ENCODE measurements at places on chromosomes 7 and 10.
A peak's percentile ranks its signal among the peaks of the same experiment; 100 is the strongest.

- DNase-seq: no peak
Observed at GRCh38 chr10:69327463-69328379, 49.4 kb downstream of the HK1 start.

GRCh38 chr7:43906331-43907010 lies at the start of gene URGCP:
Gene URGCP, minus strand, starts transcription at chr7:43906596. Its CDS starts 21 bp downstream, at chr7:43906575.
- DNase-seq: peak; percentile 64

GRCh38 chr10:99143011-99143410 lies 92.6 kb downstream of the HPSE2 start:
- DNase-seq: no peak

GRCh38 chr7:158563051-158563450 lies 24.6 kb downstream of the PTPRN2 start:
- no peak for DNase-seq

DNA sequence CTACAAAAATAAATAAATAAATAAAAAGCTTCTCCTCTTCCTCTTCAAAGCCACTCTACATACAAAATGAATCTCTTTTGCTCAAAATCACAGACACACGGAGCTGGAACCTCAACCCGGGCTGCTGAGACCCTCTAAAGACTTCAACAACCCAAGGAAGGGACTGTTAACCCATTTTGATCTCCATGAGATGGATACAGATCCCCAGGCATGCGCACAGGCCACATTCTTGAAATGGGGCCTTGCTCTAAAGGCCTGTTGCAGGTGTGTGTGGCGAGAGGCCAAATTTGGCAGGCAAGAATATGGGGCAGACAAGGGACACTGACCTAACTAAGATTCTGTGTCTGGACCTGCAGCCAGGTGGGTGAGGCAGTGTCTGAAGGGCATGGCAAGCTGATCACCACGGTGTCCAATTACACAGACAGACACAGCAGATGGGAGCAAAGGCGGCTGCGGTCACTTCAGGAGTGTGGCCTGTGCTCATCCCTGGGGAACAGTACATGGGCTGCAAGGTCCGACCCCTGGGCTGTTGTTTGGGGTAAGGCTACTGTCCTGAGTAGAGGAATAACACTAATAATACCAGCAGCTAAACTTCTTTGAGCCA lies 219.8 kb downstream of the HECW1 start:
- DNase-seq: no peak

DNA sequence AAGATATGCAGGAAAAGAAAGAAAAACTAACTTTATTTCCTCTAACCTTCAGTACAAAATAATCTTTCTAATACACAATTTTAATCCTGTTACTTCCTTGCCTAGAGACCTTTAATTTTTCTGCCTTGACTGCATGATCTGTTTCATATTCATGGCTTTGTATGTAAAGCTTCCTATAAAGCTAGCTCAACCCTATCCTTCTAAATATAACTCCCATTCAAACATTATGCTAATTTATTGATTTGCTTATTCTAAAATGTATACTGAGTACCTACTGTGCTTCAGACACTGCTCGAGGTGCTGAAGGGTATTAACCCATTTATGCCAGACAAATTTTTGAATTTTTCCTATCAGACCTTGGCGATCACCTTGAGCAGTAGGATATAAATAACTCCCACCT lies 47.6 kb downstream of the SEMA3C start:
- no peak for DNase-seq

- peak; percentile 51 for DNase-seq
Observed at GRCh38 chr7:43758822-43759683, 573 bp downstream of the BLVRA start.

DNA sequence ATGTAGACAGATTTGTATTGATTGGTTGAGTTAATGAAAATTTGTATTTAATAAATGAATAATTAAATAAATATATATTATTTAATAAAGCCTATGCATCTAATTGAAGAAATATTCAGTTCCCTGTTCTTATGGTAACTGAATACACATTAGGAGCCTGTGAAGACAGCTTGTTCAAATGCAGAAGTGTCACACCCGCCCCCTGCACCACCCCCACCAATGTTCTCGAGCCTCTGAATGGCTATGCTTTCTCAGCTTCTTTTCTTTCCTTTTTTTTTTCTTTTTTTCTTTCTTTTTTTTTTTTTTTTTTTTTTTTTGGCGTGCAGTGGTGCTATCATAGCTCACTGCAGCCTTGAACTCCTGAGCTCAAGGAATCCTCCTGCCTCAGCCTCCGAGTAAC lies 38.3 kb upstream of the PARD3 start:
- no peak for DNase-seq

DNA sequence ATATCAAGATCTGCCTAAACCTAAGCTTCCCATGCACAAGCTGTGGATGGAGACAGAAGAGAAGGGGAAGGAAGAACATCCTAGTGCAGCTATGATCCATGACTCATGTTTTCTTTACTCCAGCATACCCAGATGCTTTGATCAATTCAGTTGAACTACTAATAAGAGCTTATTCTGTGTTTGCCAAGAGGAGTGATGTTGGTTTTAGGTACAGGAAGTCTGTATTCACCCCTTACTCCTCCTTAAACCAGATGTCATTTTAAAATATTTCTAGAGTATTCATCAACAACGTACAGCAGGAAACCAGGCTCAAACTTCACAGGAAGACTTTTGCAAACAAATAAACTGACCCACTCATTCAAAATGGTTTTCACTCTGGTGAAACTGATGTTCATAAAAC lies 29.2 kb downstream of the PANK1 start:
- DNase-seq: no peak

DNA sequence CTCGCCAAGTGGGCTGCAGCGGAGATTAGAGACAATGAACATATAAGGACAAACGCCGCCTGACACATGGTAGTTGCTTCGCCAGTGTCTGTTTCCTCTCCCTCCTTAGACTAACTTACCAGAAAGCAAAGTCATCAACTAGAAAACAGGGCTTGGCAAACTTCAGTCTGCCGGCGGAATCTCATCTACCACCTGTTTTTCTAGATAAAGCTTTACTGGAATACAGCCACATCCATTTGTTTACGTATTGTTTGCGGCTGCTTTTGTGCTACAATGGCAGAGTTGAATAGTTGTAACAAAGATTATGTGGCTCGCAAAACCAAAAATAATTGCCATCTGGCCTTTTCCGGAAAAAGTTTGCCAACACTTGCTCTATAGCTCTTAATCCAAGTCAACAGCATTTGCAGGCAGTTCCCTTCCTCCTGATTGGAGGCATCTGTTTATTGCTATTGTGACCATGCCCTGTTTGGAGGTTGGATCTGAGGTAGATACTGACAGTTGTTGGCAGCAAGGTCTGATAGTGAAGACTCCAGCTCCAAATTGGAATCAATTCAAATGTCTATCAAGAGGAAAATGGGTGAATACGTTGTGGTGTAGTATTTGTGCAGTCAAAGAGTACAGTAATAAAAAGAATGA lies 260.6 kb downstream of the POU6F2 start:
- DNase-seq: peak; percentile 55

DNA sequence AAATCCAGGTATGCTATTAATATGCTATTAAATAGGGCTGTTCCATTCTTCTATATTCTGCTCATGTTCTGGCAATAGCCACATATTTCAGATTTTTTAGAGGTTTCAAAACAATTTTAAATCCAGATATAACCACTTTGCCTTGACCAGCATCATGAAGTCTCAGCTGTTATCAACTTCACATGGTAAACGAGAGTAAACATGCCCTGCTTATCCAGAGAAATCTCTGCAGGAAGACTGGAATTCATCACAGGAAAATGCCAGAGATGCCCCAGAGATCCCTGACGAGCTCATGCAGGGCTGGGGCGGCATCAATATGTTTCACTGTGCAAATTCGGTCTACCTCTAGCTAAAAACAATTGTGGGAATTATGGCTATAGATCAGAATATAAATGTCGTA lies 126.5 kb downstream of the FANK1 start:
- DNase-seq: no peak

- DNase-seq: no peak
Observed at GRCh38 chr7:117383483-117384189, 43.7 kb downstream of the ASZ1 start.

DNA sequence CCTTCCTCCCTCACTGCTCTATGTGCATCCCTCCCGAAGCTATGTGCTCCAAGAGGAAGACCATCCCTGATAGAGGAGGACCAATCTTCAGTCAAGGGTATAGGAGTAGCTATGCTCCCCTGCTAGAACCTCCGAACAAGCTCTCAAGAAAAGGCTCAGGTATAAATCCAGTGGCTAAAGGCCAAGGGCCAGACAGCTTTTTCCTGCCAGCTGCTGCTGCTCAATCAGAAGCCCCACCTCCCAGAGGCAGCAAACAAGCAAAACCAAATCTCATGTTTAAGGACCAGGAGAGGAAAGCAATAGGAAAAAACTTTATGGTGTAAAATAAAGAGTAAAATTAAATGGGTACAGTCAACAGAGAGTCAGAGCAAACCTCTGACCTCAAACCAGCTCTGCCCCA lies 187.2 kb downstream of the FGFR2 start:
- DNase-seq: no peak

GRCh38 chr7:106608661-106609060 lies 52.3 kb downstream of the CCDC71L start:
- no peak for DNase-seq

DNA sequence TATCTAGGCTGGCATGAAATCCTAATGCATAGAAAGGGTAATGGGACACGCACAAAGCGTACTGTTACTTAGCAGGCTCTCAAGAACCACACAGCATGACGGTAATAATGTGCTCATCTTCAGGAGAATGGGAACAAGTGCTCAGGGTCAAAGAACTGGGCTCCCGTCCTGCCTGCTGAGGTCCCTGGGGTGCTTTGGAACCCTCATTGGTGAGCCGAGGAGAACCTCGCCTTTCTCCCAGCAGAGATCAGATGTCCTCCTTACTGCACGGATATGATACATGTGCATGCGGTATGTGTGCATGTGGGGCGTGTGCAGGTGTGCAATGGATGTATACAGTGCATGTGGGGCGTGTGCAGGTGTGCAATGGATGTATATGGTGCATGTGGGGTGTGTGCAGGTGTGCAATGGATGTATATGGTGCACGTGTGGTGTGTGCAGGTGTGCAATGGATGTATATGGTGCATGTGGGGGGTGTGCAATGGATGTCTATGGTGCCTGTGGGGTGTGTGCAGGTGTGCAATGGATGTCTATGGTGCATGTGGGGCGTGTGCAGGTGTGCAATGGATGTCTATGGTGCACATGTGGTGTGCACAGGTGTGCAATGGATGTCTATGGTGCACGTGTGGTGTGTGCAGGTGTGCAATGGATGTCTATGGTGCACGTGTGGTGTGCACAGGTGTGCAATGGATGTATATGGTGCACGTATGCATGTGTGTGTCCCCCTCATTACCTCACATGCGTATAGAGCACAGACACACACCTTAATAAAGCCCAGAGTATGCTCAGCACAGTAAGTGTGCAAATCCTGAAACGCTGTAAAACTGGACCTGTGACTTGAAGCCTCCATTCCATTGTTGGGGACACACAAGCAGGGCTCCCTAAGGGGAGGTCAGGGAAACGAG lies 336.3 kb downstream of the PTPRN2 start:
- DNase-seq: no peak

- no peak for DNase-seq
Observed at GRCh38 chr10:30995081-30995770, 36.4 kb downstream of the ZNF438 start.

DNA sequence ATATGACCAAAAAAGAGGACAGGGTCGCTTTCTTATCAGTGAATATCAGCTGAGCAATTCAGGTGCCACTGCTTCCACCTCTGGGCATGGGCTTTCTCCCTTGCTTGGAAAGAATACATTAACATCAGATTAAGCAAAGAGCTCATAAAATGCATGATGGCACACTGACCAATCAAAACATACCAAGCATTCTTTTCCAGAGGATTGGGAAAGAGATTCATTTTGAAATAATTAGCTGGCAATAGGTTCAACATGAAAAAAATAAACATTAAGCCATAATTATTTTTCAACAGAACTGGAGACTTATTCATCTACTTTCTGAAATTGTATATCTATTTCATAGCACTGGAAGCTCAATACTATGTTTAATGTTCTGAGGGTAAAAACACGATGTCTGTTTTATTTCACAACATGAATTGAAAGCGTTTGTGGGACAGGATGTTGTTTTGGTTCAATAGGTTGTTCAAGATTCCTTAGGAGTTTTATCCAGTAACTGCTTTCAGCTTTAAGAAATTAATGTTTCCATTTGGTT lies 53.2 kb downstream of the TFAM start:
- DNase-seq: no peak

DNA sequence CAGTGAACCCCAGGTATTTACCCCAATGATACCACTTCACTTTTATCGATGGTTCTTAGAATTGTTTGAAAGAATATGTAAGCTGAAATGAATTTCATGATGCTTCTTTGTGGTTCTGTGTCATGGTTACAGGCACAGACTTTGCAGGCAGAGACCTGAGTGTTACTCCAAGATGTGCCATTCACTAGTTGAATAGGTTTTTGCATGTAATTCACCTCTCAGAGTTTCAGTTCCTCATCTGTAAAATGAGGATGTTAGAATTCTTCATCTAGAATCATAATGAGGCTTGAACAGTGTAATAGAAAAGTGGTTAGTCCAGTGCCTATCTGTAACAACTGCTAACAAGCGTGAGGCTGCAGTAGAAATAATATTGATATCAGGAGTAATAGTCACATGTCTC lies 54.6 kb downstream of the VSTM2A start:
- DNase-seq: no peak

DNA sequence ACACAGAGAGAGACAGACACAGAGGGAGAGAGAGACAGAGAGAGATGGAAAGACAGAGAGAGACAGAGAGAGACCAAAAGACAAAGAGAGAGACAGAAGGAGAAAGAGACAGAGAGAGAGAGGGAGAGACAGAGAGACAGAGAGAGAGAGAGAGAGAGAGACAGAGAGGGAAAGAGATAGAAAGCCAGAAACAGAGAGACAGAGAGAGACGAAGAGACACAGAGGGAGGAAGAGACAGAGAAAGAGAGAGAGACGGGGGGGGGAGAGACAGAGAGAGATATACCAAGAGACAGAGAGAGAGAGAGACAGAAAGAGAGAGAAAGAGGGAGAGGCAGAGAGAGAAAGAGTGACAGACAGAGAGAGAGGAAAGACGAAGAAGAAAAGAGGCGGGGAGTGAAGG lies 10.2 kb downstream of the VSTM4 start:
- DNase-seq: no peak

- DNase-seq: no peak
Observed at GRCh38 chr10:78405231-78405630, 371.6 kb downstream of the RPS24 start.

GRCh38 chr7:77702968-77703472 lies 6.8 kb downstream of the RSBN1L start:
- no peak for DNase-seq
